Activated CD8-positive, alpha-beta T cell treated with anti-CD3 and anti-CD28 coated beads, Interleukin-2, amount 10 ng/mL, durations not matched to agents 7 days and 5 days (primary cell): ENCODE measurements at places on chromosomes 5 and 9. TPM values are rescaled to one million over a fixed set of nuclear protein-coding genes. Genes with fewer than 3 reads are reported as not detected.
A peak's percentile ranks its signal among the peaks of the same experiment; 100 is the strongest.

- DNase-seq = no peak
Observed at GRCh38 chr9:92501671-92502393, 19.5 kb upstream of the ASPN start.

- DNase-seq = no peak
Observed at GRCh38 chr9:75169623-75170022, 81.3 kb downstream of the OSTF1 start.

Gene WNK2
- total RNA-seq = not detected

DNA sequence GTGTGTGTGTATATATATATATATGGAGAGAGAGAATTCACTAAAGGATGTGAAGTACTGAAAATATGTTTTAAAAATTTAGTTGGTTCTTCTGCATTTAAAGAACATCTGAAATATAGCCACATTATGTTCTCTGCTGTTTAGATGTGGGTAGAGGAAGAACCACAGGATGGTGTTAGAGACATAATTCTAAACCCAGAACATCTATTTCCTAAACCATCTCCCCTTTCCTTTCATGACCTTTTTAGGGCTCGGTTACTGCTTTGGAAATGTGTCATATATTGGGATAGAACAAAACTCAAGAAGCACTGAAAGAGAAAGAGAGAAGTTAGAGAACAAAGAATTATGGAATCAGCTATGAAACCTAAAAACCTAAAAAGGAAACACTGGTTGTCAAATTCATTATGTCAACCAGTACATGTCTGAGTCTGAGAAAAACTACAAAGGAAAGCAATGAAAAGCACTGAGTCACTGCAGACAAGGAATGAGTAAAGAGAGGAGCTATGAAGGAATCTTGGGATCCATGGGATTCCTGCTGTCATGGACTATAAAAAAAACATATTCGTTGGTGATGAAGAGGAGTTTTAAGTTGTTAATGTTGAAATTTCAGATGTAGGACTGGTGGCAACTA lies 28.4 kb downstream of the SLC12A2 start:
- no peak for DNase-seq

Gene CAMK4
- 82.7 TPM for total RNA-seq

DNA sequence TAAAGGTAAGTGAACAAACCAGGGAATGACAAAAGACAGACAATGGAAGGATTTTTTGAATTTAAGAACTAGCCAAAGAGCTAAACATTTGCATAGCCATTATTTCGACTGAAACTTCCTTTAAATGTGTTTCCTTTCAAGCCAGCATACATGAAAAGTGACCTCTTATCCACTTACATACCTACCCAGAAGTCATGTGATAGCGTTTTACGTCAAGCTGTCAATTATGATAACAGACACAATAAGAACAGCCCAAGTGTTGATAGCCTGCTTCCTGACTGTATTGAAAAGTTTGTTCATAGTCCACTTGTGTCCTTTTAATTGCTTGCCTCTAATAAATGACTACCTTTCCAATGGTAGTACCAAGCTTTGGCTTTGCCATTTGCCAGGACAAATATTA lies 206.0 kb downstream of the NFIB start:
- DNase-seq = no peak

Gene SOX30
- 0.11 TPM for total RNA-seq

DNA sequence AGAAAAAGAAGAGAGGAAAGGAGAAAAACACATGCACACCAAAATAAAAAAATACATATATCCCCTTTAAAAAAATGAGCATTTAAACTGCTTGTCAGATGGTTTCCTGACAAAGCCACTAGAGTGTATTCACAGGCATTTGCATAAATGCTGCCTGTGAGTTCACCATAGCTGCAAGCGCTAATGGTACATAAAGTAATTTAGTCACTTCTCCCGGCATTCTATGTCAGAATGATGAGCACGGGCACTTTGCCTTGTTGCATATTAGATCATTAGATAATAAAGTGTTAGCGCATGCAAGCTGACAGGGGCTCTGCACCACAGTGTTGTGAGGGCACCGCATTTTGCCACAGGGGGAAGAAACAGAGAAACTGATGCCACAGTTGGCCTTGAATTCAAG lies 280.6 kb downstream of the EBF1 start:
- no peak for DNase-seq

GRCh38 chr9:75824816-75825568 lies 65.5 kb upstream of the PCSK5 start:
- DNase-seq = no peak

DNA sequence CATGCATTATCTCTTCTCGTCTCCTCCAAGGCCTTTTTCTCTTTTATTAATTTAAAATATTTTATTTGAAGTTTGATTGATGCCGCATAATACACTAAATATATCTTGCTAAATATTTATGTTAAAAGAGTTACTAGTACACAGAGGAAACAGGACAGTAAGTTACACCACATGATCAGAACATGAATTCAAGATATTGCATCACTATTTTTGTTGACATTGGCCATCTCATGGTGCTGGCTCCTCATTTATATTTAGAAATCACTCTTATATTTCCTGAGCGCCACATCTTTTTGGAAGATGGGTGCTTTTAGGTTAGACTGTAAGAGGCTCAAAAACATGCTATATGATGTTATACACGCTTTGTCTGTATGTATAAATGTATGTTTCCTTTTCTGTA lies 23.0 kb downstream of the SPEF2 start:
- no peak for DNase-seq

Gene OBP2B
- total RNA-seq = not detected

DNA sequence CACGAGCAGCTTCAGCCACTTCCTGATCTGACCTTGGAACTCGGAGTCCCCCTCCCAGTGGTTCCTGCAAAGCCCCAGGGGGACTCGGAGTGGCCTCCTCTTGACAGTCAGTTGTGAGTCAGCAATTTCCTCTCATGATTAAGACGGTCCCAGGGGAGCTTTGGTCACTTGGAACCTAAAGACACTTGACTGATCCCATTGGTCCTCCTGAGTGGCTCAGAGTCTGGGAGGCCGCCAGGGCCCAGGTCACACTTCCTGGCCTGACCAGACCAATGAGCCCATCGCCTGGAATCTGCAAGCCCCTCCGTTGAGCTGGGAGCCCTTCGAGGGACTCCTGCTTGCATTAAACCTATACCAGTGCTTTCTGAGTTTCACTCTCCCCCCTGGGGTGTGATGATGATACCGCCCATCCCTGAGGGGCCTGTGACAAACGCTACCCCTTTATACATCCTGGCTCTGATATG lies 29.1 kb downstream of the TSPAN17 start:
- DNase-seq = no peak

GRCh38 chr9:128098297-128099230 lies 29.0 kb downstream of the PTGES2 start:
- DNase-seq = peak; percentile 51

- DNase-seq = peak; percentile 18
Observed at GRCh38 chr5:150112201-150113046, 26.1 kb upstream of the CSF1R start.

GRCh38 chr5:22612928-22613327 lies 240.2 kb downstream of the CDH12 start:
- no peak for DNase-seq

- peak; percentile 54 for DNase-seq
Observed at GRCh38 chr9:133485531-133486260, 6.8 kb upstream of the SLC2A6 start.

- no peak for DNase-seq
Observed at GRCh38 chr5:72436796-72437471, 70.3 kb downstream of the ZNF366 start.

DNA sequence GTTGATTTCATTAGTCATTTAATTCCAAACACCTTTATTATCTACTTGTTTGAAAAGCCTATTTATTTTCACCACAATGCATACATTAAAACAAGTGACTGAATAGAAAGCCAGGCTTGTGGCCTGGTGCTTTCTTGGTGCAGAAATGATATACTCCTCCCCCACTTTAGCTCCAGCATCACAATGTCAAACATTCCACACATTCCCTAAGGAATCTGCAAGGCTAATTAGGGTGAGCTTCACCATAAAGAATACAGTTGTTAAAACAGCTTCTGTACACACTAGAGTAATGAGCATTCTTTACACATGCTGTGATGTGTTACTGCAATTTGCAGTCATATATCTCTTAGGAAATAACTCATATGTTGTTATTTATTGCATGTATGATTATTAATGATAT lies 705.7 kb downstream of the CETN3 start:
- DNase-seq = no peak

Gene JAKMIP2
- total RNA-seq = 8.9 TPM

GRCh38 chr5:9698125-9698826 lies 68.1 kb upstream of the TAS2R1 start:
- no peak for DNase-seq

Gene PCDHA7
- not detected for total RNA-seq

GRCh38 chr9:135746565-135746964 lies 44.6 kb downstream of the KCNT1 start:
- DNase-seq = no peak

GRCh38 chr5:83528439-83528769 lies 56.9 kb downstream of the VCAN start:
- no peak for DNase-seq

GRCh38 chr5:138339464-138339863 lies 1.4 kb downstream of the FAM53C start:
- no peak for DNase-seq

Gene PAPPA
- total RNA-seq = not detected

DNA sequence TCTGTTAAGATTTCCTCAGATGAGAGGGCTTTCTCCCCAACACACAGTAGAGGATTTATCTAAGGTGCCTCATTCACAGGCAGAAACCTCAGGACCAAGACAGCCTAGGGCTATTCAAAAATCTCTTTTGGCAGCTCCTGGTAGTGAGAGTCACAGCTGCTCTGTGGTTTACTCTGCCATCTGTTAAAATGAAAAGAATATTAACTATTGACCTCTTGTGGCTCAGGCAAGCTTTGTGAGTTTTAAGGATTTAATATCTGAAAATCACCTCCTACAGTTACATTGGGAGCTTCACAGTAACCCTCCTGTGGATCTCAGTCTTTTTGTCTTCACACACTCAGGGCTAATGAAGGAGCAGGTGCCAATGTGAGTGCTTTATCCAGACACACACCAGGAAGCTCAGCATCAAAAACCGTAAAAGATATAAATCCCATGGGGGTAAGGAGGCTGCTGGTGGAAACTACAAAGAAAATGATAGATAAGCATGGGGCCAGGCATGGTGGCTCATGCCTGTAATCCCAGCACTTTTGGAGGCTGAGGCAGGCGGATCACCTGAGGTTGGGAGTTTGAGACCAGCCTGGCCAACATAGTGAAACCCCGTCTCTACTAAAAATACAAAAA lies 29.7 kb downstream of the PPP1R2B start:
- DNase-seq = no peak

Gene PRRX2
- 0.21 TPM for total RNA-seq

Gene DDX41
- 135 TPM for total RNA-seq

DNA sequence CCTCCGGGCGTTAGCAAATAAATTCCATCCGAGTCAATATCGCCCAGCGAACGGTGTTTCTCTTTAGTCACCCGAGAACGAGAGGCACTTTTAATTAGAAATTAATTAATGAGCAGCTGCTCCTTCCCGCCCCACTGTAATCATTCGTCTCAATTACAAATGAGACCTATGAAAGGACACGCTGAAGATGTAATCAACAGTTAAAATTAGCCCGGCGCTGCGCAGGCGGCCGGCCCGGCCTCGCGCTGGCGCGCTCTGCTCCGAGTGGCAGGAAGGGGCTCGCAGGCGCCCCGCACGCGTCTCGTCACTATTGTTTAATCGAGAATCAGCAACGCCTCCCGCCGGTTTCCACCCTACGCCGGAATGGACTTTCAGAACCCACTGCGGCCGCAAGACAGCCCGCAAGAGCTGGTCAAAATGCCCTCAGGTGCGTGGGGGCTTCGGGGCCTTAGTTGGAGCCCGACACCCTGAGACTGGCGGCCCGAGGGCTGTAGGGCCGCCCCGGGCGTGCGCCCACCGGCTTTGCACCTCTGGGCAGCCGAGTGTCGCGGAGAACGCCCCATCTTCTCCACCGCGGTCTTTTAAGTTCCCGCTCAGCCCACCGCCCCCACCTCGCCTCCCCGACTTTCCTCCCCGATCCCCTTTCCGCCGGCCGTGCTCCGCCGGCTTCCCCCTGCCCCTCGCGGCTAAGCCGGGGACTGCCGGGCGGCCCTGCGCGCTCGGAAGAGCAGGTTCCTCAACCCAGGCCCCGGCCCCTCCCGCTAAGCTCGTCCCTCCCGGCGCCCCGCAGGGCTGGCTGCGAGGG lies 597 bp upstream of the IRX4 start:
- no peak for DNase-seq

Gene STPG3
- not detected for total RNA-seq

DNA sequence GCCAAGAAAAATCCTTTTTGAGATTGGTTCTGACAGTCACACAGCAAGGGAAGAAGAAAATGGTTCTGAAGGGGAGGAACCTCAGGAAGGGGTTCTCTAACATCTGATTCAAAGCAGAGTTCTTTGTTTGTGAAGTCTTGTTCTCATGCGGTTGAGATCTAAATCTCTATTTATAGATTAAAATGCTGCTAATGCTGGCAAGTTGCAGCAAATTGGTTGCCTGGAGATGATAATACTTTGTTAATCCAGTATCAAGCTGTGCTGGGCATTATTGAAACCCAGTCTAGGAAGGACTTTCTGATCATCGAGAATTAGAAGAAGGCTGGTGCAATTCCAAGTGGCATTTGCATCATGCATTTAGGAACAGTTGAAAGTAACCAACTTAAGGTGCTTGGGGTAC lies 34.0 kb upstream of the SLC28A3 start:
- DNase-seq = no peak

Gene AHRR
- 56.1 TPM for total RNA-seq

- no peak for DNase-seq
Observed at GRCh38 chr9:26809795-26810194, 82.8 kb downstream of the CAAP1 start.

Gene SPARC
- total RNA-seq = not detected

Gene GBGT1
- total RNA-seq = 3.1 TPM

- DNase-seq = no peak
Observed at GRCh38 chr5:143350341-143350740, 53.1 kb downstream of the NR3C1 start.
